ENCODE measurements at places on chromosomes 1 and 21.

DNA sequence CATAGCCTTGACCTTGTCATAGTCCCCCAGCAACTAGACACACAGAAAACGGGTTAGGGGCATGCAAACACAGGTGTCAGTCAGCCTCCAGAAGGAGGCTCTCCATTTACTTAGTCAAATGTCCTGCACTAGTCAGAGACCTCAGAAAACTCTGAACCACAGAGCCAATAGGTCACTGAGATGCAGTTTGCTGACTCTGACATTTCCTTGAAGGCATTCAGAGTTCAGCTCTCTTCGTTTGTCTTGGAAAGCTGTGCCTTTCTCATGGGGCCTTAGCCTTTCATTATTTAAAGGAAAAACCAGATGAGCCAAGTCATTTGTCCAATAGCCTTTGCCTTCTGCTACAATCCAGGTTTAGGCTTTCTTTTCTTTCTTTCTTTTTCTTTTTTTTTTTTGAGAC lies 3.5 kb downstream of the OLFML2B start:
- no peak for DNase-seq

DNA sequence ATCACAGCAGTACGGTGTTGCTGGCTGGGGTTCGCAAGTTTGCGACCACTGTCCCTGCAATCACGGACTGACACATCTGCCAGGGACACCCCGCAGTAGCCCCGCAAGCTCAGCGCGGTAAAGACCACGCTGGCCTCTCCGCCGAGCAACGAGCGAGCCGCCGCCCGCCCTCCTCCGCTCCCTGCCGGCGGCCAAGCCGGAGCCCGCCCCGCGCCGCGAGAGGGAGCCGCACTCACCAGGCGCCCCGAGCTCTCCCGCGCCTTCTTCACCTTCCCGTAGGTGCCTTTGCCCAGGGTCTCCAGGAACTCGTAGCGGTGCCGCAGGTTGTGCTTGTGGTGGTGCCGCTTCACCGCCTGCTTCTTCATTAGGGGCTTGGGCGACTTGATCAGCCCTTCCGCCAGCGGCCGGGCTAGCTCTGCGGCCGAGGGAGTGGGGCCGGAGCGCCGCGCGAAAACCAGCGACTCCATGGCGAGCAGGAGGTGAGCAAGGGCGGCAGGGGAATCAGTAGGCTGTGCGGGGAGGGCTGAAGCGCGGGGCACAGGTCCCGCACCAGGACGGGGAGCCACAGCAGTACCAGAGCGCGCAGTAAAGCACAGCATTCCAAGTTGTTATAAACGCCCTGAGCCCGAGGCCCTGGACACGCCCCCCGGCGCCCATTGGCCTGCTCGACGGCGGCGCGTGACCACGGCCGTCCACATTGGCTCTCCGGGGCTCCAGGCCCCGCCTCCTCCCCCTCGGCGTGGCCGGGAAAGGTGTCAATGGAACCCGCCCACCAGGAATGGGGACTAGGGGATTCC lies at the start of gene NUAK2:
Gene NUAK2 (minus strand): TSS at position 584 of the 797 bp plus-strand sequence. CDS start 117 bp downstream, at position 467.
- DNase-seq, result peak; percentile 96

DNA sequence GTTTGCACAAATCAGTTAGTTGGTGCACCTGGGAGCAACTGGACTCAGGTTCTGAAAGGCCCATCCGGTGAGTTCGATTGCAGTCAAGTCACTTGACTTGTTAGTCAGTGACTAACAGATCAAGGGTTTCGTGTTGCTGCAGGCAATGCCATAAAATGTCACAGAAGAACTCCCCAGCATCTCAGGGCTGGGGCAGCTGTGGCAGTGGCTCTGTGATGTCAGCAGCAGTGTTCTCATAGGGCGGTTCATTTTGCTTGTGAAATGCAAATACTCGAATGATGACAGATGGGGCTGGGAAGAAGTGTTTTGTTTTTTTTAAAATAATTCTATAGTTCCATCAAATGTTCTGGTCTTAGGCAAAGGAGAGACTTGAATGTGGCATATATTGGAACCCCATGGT lies 287.8 kb downstream of the LMX1A start:
- no peak for DNase-seq

- no peak for DNase-seq
These were observed 72.0 kb upstream of the TLR5 start for GRCh38 chr1:223215026-223215425.

DNA sequence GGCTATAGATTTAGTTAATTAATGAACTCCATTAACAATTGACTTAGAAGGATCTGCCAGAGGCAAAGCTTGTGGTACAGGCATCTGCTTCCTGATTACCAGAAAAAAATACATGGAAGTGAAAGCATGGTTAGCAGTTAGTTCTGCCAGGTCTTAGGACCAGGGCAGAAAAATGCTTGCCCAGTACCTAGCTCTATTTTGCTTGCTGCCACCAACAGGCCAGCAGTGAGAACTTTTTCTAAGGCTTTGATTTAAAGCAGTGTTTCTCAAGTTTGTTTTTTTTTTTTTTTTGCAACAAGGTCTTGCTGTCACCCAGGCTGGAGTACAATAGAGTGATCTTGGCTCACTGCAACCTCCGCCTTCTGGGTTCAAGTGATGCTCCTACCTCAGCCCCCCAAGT lies 16.4 kb upstream of the MTF1 start:
- peak; percentile 16 for DNase-seq

DNA sequence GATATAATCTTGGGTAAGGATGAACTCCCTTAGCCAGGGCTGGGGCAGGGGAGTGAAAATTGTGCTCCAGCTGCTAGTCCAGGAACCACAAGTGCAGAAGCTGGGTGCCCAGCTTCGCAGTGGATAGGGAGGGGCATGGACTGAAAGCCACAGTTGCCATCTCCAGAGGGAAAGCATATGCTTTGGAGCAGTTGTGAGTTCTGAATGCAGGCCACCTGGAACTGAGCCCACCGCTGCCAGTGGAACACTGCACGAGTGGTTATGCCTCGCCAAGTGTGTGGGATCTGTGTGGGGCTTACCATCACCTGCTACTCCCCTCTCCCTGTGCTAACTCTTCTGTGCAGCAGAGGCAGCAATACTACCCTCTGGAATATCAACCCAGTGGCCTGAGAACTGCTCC lies 158.4 kb upstream of the DPT start:
- DNase-seq, result no peak

GRCh38 chr1:109765896-109766615 lies 2.3 kb upstream of the EPS8L3 start:
- no peak for DNase-seq

GRCh38 chr1:228986093-228986904 lies 251.0 kb downstream of the RHOU start:
- DNase-seq, result no peak

- DNase-seq, result no peak
These were observed 64.9 kb downstream of the TGFB2 start for GRCh38 chr1:218409946-218410510.
